ENCODE measurements at places on chromosomes 4 and X. TPM values are rescaled to one million over a fixed set of nuclear protein-coding genes. Genes with fewer than 3 reads are reported as not detected.
A peak's percentile ranks its signal among the peaks of the same experiment; 100 is the strongest.

The KIF4A gene
- total RNA-seq, result 0.26 TPM

The MAGEB17 gene
- not detected for total RNA-seq

The BEX5 gene
- 15.0 TPM for total RNA-seq

The CXorf51A gene
- total RNA-seq, result not detected

The CXCL3 gene
- 0.35 TPM for total RNA-seq

DNA sequence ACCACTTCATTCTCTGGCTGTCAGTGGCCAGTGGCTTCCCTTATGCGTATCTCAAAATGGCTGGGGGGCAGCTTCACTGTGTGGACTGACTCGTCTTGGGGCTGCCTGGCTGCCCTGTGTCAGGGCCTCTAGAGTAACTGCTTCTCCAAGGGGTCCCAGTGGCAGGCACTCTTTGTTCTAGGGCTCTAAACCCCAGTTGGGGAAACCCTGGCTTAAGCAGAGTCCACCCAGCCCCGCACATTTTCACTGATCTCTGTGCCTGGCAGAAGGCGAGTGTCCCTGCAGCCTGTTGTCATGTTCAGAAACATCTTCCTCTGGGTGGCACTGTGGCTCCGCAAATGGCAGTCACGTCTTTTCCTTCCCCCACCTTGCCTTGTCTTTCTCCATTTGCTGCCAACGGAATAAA, 59.7 kb downstream of the NBDY start:
- H3K36me3 ChIP-seq, result no peaks in the 10 kb centered on the region
- no peaks in the 10 kb centered on the region for H3K4me1 ChIP-seq
- H3K4me3 ChIP-seq, result no peak overlapping the region
- no peak overlapping the region for H3K27ac ChIP-seq
- no peak for DNase-seq

DNA sequence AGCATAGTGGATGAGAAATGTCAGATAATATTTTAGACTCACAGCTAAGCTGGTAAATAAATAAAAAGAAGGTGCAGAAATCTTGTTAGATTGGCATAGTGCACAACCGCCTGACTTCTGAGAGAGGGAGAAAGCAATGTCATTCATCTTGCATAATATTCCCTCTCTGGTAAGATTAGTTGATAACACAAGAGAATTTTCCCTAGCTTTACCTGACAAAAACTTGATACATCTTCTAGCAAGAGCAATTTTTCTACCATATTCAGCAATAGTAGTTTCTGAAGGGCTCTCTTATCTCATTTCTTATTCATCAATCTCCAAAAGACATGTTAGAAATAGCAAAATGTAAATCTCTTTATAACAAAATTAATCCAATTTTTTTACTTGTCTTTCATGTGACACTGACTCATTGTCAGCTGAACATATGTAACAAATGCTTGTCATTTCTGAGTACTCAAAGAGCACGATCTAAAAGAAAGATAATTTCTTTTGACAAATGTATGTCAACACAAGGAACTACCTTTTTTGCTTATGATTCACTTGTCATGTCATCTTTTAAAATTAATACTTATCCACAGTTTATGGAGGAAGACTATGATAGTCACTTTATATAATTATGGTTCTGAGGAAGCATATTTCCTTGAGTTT, 240.0 kb downstream of the ARAP2 start:
- no peaks in the 10 kb centered on the region for H3K36me3 ChIP-seq
- DNase-seq, result no peak
- no peaks in the 10 kb centered on the region for H3K27me3 ChIP-seq
- no peak overlapping the region for H3K4me3 ChIP-seq
- H3K27ac ChIP-seq, result no peak overlapping the region

DNA sequence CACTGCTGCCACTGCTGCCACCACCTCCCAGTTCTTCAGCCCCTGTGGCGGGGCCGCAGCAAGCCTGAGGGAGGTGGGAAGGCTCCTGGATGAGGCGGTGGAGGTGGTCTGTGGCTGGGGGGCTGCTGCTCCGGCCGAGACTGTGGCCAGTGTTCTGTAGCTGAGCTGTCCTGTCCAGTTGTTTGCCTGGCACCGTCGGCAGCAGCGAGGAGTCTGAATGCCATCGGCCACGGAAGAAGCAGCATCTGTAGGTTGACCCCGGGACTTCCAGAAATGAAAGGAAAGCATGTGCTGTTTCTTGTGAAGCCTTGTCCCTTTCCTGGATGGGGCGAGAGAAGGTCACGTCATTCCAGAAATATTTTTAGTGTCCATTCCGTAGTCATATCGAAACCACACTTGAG, 3.3 kb downstream of the C4orf54 start:
- DNase-seq, result no peak
- H3K27me3 ChIP-seq, result no peaks in the 10 kb centered on the region
- no peak overlapping the region for H3K27ac ChIP-seq
- no peak overlapping the region for H3K4me3 ChIP-seq
- H3K4me1 ChIP-seq, result peaks cover 14% of the 10 kb centered on the region
- H3K36me3 ChIP-seq, result no peaks in the 10 kb centered on the region

DNA sequence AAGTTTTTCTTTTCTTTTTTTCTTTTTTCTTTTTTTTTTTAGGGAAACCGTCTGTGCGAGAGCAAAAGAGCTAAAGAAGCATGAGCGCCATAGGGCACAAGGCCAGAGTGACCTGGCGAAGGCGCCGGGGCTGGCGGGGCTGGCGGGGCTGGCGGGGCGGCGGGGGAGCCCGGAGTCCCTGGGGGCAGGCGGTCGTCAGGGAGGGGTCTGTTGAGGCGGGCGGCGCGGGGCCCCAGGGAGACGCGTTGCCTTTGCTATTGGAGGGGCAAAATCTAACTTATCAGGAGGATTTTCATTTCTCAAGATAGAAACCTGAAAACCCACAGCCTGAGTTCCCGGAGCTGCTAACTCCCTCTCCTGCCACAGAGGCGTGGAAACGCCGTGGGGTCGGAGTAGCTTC, 135.6 kb upstream of the SMAD1 start:
- H3K4me1 ChIP-seq, result no peaks in the 10 kb centered on the region
- DNase-seq, result no peak
- H3K27ac ChIP-seq, result no peak overlapping the region
- H3K36me3 ChIP-seq, result no peaks in the 10 kb centered on the region

DNA sequence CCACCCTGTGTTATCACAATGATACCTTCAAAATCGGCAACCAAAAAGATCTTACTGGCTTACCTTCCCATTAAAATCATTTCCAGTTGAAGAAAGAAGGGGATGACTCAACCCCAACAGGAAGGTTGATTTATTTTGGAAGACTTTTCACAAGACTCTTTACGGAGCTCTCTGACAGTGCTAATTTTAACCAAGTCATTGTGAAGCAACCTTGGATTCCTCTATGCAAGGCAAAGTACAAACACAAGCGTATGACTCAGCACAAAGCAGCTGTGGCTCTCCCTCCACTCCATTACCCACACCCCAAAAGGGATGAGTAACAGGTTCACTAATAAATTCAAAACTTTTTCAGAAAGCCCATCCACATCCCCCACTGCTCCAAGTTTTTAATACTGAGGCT, 213.8 kb upstream of the FGF13 start:
- no peaks in the 10 kb centered on the region for H3K36me3 ChIP-seq
- DNase-seq, result no peak
- H3K4me3 ChIP-seq, result no peak overlapping the region

DNA sequence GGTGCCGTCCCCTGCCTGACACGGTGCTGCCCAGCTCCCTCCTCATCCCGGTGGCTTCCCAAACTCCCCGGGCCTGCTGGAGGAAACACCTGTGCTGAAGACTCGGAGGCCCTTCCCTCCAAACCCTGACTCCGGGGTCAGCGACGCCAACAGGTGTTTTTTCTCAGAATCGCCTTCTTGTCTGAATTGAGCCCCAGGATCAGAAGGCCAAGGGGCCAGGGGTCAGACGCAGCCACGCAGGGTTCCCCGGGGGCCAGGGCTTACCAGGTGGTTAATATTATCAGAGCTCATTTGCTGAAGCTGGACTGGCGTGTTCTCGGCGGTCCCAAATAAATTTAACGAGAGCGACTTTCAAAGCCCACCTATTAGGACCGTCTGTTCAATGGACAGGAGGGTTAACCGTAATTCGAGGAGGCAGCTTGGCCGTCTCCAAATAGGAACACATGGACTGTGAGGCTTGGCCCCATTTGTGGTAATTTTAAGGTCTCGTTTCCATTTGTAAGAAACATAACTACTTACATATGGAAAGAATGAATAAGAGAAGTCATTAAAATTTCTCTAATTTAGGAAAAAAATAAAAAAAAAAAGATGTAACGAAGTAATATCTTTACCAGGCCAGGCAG, 239.3 kb downstream of the CRLF2 start:
- no peak for DNase-seq
- no peaks in the 10 kb centered on the region for H3K4me1 ChIP-seq
- H3K36me3 ChIP-seq, result no peaks in the 10 kb centered on the region
- H3K4me3 ChIP-seq, result no peak overlapping the region
- H3K27me3 ChIP-seq, result no peaks in the 10 kb centered on the region

GRCh38 chr4:8847331-8847730, 24.3 kb downstream of the HMX1 start:
- H3K27me3 ChIP-seq, result no peaks in the 10 kb centered on the region
- peak; percentile 7 for DNase-seq
- H3K27ac ChIP-seq, result no peak overlapping the region
- no peak overlapping the region for H3K4me3 ChIP-seq

GRCh38 chr4:53169695-53170617, 195.9 kb downstream of the SCFD2 start:
- no peak overlapping the region for H3K27ac ChIP-seq
- H3K36me3 ChIP-seq, result no peaks in the 10 kb centered on the region
- H3K4me3 ChIP-seq, result no peak overlapping the region
- no peaks in the 10 kb centered on the region for H3K27me3 ChIP-seq

GRCh38 chrX:48665991-48666390, 17.6 kb upstream of the WAS start:
- no peaks in the 10 kb centered on the region for H3K36me3 ChIP-seq
- no peak for DNase-seq
- H3K4me1 ChIP-seq, result no peaks in the 10 kb centered on the region
- no peaks in the 10 kb centered on the region for H3K27me3 ChIP-seq
- H3K27ac ChIP-seq, result no peak overlapping the region
- no peak overlapping the region for H3K4me3 ChIP-seq

DNA sequence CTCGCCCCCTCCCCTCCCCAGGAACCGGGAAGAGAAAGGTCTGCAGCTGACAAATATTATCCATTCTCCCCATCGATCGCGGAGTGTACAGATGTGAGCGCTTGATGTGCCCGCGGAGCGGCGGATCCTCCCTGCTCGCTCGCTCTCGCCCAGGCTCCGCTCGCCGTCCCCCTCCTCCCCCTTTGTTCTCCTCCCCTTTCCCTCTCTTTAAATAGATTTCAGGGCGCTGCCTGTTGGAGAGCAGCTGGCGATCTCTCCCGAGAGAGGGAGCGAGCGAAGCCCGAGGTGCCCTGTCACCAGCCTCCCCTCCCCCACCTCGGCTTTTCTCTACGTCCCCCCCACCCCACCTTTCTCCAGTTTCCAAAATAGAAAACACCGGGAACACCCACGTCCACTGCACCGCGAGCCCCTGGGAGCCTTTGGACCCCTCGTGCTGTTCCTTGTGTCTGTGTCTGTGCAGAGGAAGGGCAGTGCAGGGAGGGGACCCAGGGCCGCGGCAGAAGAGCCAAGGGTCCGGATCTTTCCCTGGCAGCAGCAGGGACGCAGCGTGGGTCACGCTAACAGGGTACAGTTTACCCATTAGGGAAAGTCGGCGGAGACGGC, 56.6 kb upstream of the BCOR start:
- DNase-seq, result peak; percentile 60
- peak overlapping the region; percentile 86 for H3K27ac ChIP-seq
- H3K27me3 ChIP-seq, result no peaks in the 10 kb centered on the region

- H3K27me3 ChIP-seq, result no peaks in the 10 kb centered on the region
- DNase-seq, result no peak
- no peak overlapping the region for H3K4me3 ChIP-seq
- H3K27ac ChIP-seq, result no peak overlapping the region
Measured at GRCh38 chr4:11743236-11743635, 314.5 kb upstream of the HS3ST1 start.

- H3K4me1 ChIP-seq, result no peaks in the 10 kb centered on the region
- no peak for DNase-seq
- no peaks in the 10 kb centered on the region for H3K36me3 ChIP-seq
- no peaks in the 10 kb centered on the region for H3K27me3 ChIP-seq
- H3K27ac ChIP-seq, result no peak overlapping the region
- no peak overlapping the region for H3K4me3 ChIP-seq
Measured at GRCh38 chr4:1536579-1537409, 130.6 kb upstream of the NKX1-1 start.

- H3K27ac ChIP-seq, result no peak overlapping the region
- no peaks in the 10 kb centered on the region for H3K27me3 ChIP-seq
- no peak overlapping the region for H3K4me3 ChIP-seq
Measured at GRCh38 chr4:3363411-3364141, 70.8 kb downstream of the RGS12 start.

DNA sequence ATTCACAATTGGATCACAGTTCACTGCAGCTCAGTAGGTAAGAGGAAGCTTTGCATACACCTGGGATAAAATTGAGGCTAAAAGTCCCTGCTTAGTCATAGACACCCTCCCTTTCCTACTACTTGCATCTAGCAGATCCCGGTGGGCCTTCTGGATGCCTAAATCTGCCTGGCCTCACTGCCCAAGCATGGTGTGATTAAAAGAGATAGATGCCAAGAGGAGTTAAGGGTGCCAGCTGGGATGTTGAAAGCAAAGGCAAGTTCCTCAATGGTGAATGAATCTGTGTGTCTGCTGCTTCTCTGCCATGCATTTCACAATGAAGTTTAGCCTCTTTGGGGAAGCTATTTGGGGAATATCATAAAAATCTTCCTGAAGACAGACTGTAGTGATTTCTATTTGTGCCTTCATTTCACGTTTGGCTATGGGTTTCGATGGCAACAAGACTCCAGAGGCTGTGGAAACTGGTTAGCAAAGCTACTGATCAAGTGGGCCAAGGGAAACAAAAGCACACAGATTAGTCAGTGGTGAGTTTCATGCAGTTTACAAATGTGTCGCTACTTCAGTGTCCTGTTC, 534.0 kb downstream of the ANKRD50 start:
- no peak overlapping the region for H3K27ac ChIP-seq
- H3K27me3 ChIP-seq, result no peaks in the 10 kb centered on the region
- no peaks in the 10 kb centered on the region for H3K36me3 ChIP-seq
- DNase-seq, result no peak
- H3K4me1 ChIP-seq, result no peaks in the 10 kb centered on the region
- no peak overlapping the region for H3K4me3 ChIP-seq
